ENCODE measurements at places on chromosomes 1 and 21. TPM values are rescaled to one million over a fixed set of nuclear protein-coding genes. Genes with fewer than 3 reads are reported as not detected.

- DNase-seq, result no peak
Observed at GRCh38 chr1:44907893-44908292, 64.8 kb upstream of the PTCH2 start.

The RAB3B gene
- 1.9 TPM for total RNA-seq

DNA sequence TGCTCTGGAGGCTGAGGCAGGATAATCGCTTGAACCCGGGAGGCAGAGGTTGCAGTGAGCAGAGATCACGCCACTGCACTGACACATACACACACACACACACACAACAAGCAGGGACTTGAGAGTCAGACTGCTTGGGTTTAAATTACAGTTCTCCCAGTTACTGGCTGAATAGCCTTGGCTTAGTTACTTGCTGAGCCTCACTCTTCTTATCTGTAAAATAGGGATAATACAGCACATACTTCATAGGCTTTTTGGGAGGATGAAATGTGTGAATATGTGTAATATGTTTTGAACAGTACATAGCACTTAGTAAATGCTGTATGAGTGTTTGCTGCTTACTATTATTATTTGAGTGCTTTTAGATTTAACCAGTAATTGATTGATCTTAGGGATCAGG lies 23.8 kb downstream of the CDC42 start:
- DNase-seq, result no peak

- no peak for DNase-seq
Observed at GRCh38 chr1:55679971-55680370, 464.8 kb upstream of the USP24 start.

The EPHB2 gene
- 13.6 TPM for total RNA-seq

GRCh38 chr1:80417671-80418070 lies 1383.1 kb upstream of the ADGRL2 start:
- DNase-seq, result no peak

Measured in skin of body (tissue), 3 donors.